ENCODE measurements at places on chromosomes 5 and 9.

DNA sequence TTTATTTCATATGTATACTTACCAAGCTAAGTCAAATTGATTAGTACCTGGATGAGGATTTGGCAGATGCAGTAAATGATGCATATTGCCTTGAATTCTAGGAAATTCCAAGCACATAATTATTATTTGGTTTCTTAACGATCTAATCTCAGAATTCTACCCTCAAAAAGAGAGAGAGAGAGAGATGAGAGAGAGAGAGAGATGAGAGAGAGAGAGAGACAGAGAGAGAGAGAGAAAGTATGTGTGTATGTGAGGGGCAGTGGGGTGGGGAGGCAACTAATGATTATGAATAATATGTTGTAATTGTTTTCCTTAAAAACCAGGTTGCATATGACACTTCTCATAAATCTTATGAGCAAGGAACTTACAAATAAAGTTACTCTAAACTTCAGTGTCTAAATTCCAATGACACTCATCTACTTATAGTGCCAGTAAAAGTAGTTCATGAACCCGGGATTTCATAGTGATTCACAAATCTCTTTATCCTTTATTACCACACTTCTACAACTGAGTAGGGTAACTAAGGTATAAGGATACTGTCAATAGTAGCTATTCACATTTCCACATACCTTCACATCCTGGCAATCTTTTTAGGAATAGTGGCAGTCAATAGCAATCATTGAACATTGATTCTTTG, 60.5 kb upstream of the EDIL3 start:
- DNase-seq = no peak

DNA sequence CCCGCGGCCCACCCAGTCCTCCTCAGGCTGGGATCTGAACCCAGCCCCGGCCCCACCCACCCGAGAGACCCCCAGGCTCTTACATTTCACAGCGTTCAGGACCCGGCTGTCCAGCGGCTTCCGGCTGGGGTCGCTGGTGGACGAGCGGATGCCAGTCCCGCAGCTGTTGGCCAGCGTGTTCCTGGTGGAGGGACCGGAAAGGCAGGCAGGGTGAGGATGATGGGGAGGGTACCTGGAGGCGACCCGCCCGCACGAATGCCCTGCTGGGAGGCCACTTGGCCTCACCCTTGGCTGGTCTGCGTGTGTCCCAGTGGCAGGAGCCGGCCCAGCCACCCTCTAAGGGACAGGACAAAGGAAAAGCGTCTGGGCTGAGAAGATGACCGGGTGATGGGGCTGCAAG, 51.9 kb upstream of the UBAC1 start:
- DNase-seq = no peak

- DNase-seq = no peak
Observed at GRCh38 chr9:110016340-110016739, 191.6 kb downstream of the C9orf152 start.

DNA sequence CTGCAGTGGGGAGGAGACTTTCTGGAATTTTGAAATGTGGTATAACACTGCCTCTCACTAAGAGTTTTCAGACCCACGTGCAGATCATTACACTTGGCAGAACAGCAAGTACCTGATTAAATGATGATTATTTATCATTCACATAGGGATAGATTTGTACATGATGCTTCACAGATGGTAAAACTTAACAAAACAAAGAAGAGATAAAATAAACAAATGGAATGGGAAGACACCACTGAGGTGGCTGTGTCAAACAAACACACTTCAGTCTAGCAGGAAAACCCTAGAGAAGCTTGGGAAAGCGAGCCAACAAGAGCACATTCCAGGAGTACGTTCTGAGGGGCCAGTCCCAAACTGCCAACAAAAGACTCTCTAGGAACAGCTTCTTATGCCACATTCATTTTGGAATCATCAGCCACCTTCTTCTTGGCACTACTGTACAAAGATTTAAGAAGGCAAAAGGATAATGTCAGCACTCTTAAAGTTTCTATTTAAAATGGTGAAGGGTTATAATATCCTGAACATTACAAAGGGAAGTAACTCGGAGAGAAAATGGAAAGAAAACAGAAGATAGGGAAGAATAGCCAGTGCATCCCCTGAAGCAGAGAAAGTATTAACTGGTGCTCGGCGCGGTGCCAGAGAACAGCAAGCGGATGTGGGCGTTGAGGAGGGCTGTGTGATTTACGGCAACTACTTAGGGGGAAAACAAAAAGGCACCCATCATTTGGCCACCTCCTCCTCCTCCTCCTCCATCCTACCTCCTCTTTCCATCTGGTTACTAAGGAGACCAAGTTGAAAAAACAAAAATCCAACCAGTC, 1.6 kb downstream of the MED27 start:
- DNase-seq = peak; percentile 28

- no peak for DNase-seq
Observed at GRCh38 chr5:174825587-174825986, 101.2 kb downstream of the MSX2 start.

Data from activated CD8-positive, alpha-beta memory T cell treated with anti-CD3 and anti-CD28 coated beads, Interleukin-2, amount 50 U/mL, for 4 hours (primary cell).